ENCODE measurements at places on chromosomes 5 and 9.

GRCh38 chr9:126483468-126484073 is 130.2 kb upstream of the LMX1B start:
- DNase-seq, result no peak

- peak; percentile 24 for DNase-seq
Observed at GRCh38 chr5:41856644-41857491, 13.4 kb downstream of the OXCT1 start.

DNA sequence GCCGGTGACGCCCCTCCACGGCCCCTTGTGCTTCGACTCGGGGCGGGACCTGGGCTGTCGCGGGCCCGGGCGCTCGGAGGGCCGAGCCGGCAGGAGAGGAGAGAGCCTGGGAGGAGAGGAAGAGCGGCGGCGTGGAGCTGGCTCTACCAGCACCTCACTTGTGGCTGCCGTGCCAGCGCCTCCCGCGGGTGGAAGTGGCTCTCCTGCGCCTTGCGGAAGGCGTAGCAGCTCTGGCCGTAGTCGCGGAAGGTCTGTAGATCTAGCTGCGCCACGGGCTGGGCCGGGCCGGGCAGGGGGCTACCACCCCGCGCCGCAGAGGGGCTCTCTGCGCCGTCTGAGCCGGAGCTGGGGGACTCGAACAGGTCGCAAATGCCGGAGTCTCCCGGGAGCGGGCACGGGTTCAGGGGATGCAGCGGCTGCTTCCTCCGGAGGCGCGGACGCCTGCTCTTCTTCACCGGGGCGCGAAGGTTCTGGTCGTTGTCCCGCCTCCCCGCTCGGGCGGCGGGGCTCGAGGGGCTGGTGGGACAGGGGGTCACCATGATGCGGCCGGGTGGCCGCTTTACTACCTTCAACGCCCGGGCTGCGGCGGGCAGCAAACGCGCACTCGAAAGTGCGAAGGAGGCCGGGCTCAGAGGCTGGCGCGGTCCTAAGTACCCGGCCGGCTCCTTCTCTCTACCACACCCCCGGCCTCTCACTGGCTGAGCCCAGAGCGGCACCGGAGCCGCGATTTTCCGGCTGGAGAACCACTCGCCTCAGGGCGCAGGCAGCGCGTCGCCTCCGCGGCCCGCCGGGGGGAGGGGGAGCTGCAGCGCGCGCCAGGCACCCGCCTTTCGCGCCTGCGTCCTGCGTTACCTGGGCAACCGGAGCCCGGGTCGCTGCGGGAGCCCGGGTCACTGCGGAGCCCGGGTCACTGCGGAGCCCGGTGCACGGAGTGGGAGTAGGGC is at the start of gene CCNO:
CCNO (minus strand) TSS at position 624 of the 944 bp plus-strand sequence; CDS start at position 539, 85 bp downstream.
- no peak for DNase-seq

- no peak for DNase-seq
Observed at GRCh38 chr5:180070756-180071530, 616 bp downstream of the RNF130 start.

- no peak for DNase-seq
Observed at GRCh38 chr5:53877243-53877642, 316.8 kb downstream of the NDUFS4 start.

- DNase-seq, result no peak
Observed at GRCh38 chr9:128321879-128322403, 306 bp downstream of the TRUB2 start.

DNA sequence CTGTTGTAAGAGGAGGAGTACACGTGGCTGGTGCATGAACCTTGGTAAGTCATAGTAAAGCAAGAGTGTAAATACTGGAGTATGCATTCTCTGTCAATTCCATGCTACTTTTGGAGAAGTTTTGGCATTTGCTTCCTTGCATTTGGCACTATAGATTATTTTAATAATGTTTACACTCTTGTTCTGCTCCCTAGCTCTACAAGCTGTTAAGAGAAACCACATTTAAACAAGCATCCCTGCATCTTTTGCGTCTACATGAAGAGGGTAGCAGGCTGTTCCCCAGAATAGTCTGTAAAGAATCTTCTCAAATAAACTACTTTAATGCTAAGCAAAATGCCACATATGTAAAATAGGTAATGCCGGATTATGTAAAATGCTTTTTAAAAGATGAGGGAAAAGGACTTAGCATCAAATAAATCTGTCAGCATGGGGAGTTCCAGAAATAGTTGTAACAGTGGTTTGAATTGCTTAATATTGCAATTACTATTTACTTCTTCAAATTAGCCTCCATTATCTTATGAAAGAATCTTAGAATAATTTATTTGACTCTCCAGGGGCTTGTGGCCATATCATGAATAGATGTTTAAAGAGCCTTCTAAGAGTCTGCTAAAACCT is 2127.3 kb upstream of the WWC1 start:
- DNase-seq, result no peak

DNA sequence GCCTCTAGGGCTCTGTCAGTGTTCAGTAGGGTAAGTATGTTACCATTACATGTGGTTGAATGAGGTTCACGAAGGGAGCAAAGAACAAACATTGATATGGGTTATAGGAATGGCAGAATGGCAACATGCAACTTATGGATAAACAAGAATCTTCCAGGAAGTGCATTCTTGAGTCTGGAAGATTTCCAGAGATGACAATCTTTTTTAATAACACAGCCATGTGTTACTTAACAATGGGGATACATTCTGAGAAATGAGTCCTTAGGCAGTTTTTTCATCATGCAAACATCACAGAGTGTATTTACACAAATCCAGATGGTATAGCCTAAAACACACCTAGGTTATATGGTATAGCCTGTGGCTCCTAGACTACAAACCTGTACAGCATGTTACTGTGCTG is 9.1 kb upstream of the SLC28A3 start:
- no peak for DNase-seq

- DNase-seq, result no peak
Observed at GRCh38 chr5:160640406-160640805, 211.6 kb downstream of the ATP10B start.

- no peak for DNase-seq
Observed at GRCh38 chr5:50720061-50720710, 53.7 kb downstream of the PARP8 start.

GRCh38 chr5:141994511-141995136 is 18.2 kb downstream of the GNPDA1 start:
- DNase-seq, result no peak

- no peak for DNase-seq
Observed at GRCh38 chr9:77866878-77867277, 164.7 kb downstream of the GNAQ start.

- DNase-seq, result peak; percentile 17
Observed at GRCh38 chr9:113622600-113623400, 159.3 kb downstream of the RGS3 start.

DNA sequence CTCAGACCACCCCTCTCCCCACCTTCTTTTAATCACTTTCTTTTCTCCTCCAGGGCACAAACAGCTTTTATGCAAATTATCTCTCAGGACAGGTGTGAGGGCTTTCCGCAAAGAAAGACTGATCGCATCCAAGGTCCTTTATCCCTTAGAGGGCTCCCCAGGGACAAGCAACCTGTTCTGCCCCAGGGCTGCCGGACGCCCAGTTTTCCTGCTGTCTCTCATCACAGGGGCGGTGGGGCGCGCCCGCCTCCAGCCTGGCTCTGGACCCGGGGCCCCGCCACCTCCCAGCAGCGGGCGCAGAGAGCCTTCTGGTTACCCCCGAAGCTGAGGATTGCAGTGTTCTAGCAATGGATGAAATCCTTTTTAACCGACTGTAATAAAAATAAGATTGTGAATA is 266.1 kb downstream of the CWC27 start:
- no peak for DNase-seq

DNA sequence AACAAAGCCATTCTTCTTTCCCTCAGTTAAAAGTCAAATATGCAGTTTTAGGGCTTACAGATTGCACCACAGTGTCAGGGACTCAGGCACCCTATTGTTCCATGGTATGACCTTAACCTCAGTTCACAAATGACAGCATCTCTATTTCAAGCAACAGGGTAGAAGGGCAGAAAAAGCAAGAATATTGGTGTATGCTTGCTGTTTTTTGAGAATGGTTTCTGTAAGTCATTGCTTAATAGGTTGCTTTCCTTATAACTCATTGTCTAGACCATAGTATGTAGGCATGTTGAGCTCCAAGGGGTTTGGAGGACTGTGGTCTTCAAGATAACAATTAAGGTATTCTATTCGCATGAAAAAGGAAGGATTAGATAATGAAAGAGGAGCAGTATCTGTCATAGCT is 183.5 kb upstream of the EDIL3 start:
- no peak for DNase-seq

All from stimulated activated CD4-positive, alpha-beta T cell treated with anti-CD3 and anti-CD28 coated beads, Interleukin-1b, Interleukin-23, amount 100 ng/mL, for 1 hour (primary cell).